ENCODE measurements at places on chromosomes 16 and 17.

GRCh38 chr17:27804113-27804512 lies 3.8 kb upstream of the NOS2 start:
- no peak for DNase-seq

GRCh38 chr17:62809656-62810055 lies 1.5 kb upstream of the MARCHF10 start:
- no peak for DNase-seq

GRCh38 chr17:61239327-61239726 lies 160.3 kb upstream of the TBX2 start:
- no peak for DNase-seq

DNA sequence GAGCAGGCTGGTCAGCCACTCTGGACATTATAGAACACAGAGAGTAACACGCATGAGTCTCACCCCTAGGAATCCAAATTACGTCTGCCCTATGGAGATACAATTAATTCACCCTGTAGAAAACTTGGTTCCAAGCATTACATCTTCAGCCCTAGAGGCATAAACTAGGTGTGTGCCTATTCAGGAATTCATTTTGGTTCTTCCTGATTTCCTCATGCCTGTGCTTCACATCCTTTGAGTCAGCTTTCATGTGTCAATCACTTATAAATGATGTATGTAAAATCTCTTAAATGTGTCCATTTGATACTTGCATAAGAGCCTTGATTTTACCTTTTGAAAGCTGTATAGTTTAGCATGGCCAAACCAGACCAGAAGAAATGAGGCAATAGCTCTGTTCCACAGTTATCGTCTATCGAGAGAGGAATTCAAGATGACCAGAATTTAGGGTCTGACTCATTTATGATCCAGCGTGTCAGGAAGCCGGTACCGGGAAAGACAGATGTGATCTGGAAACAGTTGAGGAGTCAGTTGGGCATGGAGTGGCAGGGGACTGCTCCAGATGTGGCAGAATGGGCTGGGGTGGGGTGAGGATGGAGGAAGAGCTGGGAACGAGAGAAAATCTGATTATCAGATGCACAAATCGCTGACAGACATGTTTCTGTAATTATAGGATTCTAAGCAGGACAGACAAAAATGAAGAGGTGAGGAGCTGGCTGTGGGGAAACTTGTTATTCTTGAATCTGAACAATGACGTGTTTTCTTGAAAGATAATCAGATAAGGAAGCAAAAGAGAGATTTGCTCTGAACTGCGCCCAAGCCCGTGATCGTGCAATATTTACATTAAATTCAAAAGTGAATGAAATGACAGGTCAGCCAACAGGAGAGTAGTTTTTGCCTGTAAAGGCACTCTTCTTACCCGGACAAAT lies 76.7 kb downstream of the C16orf95 start:
- no peak for DNase-seq

DNA sequence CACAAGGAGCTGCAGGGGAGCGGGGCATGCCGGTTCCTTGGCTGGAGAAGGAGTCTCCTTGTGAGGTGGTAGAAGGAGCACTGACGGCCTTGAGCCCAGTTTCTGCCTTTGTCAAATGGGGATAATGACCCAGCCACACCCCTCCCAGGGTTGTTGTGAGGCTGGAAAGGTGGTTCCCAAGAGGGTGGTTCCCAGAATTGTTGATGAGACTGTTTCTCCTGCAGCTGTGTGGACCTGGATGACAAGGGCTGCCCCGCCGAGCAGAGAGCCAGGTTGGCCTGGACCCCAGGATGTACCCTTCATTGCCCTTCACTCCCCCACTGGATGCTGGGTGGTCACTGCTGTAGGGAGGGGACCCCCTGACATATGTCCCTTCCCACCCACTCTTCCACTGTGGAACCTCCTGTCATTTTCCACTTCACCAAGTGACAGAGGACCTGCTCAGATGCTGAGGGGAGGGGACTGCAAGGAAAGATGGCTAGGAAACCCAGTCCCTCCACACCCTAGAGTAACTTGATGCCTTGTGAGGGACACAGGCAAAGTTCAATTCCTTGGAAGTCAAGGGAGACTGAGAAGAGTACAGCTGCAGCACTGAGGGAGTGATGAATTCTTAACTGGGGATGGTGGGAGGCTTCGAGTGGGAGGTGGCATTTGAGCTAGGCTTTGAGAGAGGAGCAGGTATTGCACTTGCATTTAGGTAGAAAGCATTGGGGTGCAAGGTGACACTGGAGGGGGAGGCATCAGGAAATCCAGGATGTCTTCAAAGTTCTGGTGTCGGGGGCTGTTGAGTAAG lies 10.6 kb downstream of the MIEN1 start:
- no peak for DNase-seq

DNA sequence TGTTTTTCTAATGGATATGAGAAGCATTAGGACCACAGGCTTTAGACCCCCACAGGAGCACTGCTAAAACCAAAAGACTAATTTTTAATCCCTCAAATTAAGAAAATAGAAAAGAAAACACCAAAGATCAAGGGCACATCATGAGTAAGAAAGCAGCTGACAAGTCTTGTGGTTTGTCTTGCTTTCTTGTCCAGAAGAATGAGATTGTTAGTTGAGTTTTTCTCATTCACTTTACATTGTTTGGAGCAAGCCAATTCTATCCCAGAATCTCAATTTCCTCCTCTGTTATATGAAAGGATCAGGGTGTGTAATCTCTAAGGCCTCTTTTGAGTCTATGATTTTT lies 899.0 kb downstream of the KCNJ2 start:
- no peak for DNase-seq

- no peak for DNase-seq
Measured at GRCh38 chr17:49899191-49899485, 51.3 kb upstream of the TAC4 start.

DNA sequence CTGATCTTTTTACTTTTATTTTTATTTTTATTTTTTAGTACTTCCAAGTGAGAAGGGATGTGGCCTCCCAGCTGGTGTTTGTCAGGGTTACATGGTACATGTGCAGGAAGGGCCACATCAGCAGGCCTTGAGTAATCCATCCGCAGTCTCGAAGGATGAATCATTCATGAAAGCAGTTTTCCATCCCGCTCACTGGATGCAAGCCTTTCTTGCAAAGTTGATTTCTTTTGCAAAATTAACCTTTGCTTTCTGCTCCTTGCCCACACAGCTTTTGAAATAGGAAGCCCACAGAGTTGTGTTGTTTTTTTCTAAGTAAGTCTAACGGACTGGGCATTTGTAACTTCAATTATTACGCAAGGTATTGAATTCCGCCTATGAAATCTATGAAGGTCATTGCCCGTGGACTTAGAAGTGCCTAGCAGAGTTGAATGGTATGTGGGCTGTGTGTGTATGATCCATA lies 157.4 kb downstream of the PRKCA start:
- DNase-seq = peak; percentile 85

DNA sequence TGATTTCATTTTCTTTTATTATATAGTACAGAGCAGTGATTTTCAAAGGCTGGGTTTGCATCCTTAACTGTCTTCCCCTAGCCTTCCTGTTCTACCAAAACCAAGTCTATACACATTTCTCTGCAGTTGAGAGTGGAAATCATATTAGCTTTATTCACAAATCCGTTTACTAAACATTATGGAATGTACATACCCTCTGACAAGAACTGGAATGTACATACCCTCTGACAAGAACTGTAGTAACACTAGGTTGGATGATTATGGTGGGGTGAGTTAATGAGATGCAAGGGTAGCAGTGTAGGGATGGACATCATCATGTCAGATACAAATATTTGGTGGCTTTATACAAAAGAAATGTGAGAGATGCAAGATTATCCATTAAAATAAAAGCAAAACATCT lies 154.8 kb downstream of the CYB561 start:
- DNase-seq = no peak

DNA sequence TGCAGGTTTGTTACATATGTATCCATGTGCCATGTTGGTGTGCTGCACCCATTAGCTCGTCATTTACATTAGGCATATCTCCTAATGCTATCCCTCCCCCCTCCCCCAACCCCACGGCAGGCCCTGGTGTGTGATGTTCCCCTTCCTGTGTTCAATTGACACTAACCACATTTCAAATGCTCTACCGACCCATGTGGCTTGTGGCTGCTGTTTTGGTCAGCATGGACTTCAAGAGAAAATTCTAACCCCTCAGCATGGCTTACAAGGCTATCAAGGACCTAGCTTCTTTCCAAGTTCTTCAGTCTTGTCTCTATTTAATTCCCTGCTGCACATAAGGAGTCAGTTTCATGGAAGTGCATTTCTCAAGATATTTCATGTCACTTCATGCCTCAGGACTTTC lies 52.9 kb downstream of the MMD start:
- no peak for DNase-seq

- no peak for DNase-seq
Measured at GRCh38 chr16:83713597-83713996, 94.2 kb upstream of the HSBP1 start.

DNA sequence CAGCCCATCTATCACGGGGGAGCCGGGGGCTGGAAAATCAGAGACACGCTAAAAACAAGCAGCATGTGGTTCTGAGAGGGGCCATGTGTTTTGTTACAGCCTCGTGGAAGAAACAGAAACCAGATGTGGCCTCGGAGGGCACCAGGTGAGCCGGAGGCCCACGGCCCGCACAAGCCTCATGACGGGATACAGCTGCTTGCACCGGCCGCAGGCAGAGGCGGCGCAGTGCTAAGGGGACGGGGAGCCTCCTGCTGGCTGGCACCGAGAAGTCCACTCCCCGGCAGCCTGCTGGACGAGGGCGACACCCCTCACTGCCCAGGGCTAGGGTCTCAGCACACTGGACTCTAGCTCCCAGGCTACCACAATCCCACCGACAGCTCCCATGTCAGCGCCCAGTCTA lies 19.2 kb downstream of the NDUFAF8 start:
- no peak for DNase-seq

DNA sequence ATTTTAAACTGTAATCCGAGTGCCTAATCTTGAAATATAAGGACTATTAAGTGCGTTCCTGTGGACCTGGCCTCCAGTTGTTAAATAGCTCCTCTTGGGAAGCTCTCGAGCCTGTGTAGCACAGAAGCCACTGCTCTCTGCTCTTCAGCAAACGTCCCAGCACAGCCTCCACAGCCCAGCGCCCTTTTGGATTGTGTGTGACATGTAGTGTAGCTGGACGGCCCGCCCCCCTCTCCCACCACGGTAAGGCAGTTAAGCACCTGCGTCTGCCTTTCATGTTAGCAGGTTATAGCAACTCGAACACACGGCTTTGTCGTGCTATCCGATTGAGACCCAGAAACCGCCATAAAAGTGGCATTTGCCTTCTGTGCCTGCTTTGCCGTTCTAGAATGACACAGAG lies 79.2 kb upstream of the CHMP6 start:
- no peak for DNase-seq

DNA sequence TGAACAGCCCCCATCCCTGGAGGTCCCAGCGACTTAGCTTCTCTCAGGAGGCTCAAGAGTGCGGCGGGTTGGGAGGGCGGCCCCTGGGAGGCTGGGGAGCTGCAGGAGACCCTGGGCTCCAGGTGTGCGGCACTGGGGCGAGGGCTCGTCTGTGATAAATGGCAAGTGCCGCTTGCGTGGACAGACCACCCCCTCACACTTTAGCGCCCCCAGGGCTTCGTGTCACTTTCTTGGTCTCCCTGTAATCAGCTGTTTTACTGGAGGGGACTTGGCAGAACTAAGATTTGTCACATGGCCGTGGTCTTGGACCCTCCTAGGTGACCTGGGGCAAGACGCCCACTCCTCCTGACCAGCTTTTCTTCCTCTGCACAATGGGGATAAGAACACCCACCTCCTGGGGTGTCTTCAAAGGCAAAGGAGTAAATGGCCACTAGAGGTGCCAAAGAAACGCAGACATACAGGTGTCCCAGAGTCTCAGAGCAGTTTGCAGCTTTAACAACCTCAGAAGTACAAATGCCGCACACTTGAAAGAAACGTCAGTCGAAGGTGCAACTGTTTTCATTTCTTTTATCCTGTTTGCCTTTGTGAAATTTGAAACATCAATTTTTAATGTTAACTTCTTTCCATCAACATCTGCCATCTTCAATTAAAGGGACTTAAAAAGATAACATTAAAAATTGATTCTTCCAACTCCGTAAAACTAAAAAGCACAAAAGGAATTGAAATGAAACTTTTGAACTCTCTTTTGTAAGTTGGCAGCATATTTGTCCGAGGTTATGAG lies 946 bp downstream of the OSGIN1 start:
- peak; percentile 71 for DNase-seq

- no peak for DNase-seq
Measured at GRCh38 chr16:66278604-66279262, 87.8 kb upstream of the CDH5 start.

DNA sequence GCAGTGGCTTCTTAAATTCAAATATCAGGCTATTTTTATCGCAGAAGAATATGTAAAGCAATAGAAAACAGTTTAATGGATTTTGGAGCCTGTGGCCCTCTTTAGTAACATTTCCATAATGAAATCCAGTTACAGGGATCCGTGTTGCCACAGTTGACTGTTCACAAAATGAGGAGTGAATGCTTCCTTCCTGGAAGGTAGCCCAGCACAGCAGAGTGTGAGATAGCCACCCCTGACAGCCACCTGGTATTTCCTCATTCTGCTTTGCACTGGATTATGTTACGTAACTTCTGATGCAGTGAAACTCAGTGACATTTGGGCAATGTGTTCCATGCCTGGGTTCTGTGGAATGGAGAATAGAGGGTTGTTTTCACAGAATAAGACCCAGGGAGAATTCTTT lies 517.2 kb downstream of the RBFOX1 start:
- no peak for DNase-seq

- DNase-seq = no peak
Measured at GRCh38 chr17:27155866-27156265, 138.0 kb upstream of the WSB1 start.

DNA sequence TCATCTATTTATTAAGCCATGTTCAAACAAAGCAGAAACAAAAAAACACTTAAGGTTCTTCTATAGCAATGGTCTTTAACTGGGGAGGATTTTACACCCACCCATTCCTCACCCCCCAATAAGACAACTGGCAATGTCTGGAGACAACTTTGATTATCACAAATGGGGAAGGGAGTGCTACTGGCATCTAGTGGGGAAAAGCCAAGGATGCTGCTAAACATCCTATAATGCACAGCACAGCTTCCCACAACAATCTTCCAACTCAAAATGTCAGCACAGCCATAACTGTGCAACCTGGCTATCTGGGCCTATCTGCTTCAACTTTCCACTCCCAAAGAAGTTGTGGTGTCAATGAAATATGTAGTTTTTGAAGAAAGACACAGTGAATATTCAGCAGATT lies 1044.4 kb downstream of the CDH8 start:
- DNase-seq = no peak

DNA sequence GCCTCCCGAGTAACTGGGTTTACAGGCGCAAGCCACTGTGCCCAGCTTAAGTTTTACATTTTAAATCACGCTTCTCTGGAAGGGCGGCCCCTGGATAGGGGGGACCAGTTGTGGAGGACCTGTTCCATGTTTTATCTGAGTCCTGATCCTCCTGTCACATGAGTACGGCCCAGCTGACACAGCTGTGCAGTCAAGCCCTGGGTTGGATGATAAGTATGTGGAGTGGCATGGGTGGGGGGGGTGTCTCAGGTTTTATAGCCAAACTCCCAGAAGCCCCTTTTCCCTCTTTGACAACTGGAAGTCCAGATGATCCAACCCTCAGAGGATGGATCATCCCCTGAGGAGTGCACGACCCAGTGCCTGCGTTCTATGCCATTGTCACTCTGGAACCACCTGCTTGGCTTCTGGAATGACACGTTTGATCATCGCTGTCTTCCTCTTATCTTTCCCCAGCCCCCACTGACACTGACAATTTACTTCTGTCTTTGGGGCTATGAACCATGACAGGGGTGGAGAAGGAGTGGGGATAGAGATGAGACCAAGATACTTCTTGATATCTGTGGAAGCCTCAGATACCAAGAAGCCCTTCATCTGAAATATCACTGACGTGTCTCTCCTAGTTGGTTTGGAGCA lies 191.2 kb downstream of the MSI2 start:
- DNase-seq = no peak

GRCh38 chr17:17935321-17936271 lies 36.6 kb downstream of the TOM1L2 start:
- peak; percentile 25 for DNase-seq

Measured in SW 1271 (cell line).